ENCODE measurements at places on chromosomes 6 and 20.

GRCh38 chr6:31321820-31322219, 35.2 kb downstream of the HLA-B start:
- DNase-seq: no peak

DNA sequence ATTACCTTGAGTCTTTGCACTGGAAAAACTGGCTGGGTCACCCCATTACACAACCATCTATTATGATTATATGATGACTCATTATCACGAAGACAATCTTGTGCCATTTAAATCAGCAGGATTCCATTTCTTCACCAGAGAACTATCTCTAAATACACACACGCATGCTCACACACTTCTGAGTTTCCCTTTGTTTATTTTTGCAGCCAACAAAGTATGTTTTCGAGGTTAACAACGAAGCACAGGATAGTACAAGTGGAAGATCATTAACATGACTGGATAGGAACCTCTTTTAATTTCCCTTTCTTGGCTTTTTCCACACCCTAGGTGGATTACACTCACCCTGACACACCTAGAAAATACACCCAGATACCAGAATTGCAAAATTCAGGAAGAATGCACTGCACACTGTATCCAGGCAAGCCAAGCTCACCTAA, 18.9 kb downstream of the PERP start:
- DNase-seq: no peak

GRCh38 chr20:32130352-32130751, 20.8 kb downstream of the TM9SF4 start:
- no peak for DNase-seq

DNA sequence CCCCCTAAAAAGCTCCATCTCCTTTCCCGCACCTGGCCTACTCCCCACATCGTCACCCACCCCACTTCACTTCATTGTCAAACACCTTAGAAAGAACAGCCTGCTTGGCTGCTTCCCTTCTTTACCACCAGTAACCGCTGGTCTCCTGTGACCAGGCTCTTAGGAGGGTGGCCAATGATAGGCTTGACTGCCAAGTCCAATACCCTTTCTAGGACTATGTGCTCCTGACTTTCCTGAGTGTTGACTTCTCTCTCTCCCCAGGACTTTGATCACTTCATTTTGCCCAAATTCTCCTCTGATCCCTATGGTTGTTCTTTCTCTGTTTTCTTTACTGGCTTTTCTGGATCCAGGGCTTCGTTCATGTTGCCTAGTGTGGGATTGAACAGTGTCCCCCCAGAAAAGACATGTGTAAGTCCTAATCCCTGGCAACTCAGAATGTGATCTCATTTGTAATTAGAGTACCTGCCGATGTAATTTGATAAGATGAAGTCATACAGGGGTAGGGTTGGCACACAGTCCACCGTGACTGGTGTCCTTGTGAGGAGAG, 254.0 kb downstream of the GMDS start:
- no peak for DNase-seq

DNA sequence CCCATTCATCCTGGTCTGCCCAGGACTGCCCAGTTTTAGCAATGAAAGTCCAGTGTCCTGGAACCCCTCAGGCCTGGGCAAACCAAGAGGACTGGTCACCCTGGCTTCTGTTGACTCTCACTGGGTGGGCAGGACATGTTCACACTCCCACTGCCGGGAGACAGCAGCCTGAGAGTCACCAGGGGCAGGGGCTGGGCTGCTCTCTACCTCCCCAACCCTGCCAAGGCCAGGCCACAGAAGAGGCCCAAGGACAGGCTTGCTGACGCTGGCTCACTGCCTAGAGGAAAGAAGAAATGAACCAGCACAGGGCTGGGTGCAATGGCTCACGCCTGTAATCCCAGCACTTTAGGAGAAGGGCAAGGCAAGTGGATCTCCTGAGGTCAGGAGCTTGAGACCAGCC, 36.9 kb downstream of the C20orf203 start:
- no peak for DNase-seq

GRCh38 chr20:39066471-39067242, 104.5 kb downstream of the DHX35 start:
- DNase-seq: no peak

GRCh38 chr20:42366626-42367025, 748.4 kb upstream of the CHD6 start:
- no peak for DNase-seq

GRCh38 chr6:24183584-24183983, 57.6 kb downstream of the NRSN1 start:
- DNase-seq: no peak

- DNase-seq: no peak
Measured at GRCh38 chr6:87164004-87164403, 8.6 kb downstream of the ZNF292 start.

DNA sequence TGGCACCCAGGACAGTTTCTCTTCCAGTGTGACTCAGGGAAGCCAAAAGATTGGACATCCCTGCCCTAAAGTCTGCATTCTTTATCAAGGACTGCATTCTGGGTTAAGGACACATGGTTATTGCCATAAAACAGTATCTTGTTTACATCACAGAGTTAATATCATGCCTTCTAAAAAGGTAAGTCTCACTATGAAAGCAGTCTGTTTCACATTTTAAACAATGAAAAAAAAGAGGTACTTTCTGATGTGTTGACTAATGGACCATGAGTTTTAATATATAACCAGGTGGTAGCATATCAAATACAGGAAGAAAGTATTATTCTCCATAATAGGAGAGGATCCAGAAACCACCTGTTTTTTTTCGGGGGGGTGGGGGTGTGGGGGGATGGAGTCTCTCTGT, 93.7 kb downstream of the TIAM2 start:
- DNase-seq: no peak

DNA sequence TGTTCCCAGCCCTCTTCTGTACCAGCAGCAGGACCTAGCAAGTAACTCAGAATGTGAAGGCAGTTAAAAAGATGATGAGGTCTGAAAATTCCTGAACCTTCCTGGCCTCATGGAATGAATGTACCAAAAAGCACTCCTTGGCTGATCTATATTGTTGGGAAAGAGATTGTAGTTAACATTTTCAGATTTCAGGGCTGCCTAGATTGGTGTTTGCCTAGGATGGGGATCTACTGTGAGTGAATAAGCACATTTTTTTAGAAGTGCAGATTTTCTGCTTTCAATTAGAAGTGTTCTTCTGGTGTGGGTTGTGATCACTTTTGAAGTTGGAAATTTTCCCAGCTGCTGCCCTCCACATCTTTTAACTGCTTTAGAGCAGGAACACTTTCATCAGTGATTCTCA, 6.2 kb downstream of the MYLIP start:
- DNase-seq: no peak

DNA sequence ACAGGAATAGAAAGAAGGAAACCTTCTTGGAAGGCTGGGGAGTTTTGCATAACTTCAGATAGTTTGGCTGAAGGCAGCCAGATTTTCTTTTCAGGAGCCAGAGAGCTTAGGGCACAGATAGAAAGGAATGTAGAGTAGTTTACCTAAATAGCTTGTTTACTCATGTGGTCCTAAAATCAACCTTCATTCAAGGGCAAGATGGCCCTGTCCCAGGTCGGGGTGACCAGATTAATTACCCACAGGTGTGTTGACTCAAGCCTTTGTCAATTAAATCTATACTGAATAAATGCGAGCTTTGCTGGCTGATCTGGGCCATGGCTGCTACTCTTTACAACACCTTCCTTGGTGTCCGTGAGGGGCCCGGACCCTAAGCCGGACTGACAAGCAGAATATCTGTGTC, 792.0 kb upstream of the MAN1A1 start:
- no peak for DNase-seq

- DNase-seq: no peak
Measured at GRCh38 chr6:148839044-148839443, 92.2 kb downstream of the UST start.

DNA sequence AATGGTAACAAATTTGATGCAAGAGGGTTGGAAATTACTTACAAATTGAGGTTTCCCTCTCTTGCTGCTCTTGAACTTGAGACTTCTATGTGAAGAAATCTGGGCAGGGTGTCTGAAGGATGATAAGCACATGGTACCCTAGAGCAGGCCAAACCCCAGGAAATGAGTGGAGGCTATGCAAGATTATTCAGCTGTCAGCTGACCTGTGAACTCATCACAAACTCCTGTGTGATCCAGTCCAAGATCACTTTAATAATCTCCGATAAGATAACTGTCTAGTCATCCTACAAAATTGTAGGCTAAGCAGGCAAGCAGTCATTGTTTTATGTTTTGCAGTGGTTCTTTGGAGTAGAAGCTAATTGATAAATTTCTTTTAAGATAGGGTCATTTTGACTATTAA, 213.1 kb downstream of the BTBD3 start:
- no peak for DNase-seq

GRCh38 chr6:131875647-131876046, 67.8 kb downstream of the ENPP1 start:
- no peak for DNase-seq

DNA sequence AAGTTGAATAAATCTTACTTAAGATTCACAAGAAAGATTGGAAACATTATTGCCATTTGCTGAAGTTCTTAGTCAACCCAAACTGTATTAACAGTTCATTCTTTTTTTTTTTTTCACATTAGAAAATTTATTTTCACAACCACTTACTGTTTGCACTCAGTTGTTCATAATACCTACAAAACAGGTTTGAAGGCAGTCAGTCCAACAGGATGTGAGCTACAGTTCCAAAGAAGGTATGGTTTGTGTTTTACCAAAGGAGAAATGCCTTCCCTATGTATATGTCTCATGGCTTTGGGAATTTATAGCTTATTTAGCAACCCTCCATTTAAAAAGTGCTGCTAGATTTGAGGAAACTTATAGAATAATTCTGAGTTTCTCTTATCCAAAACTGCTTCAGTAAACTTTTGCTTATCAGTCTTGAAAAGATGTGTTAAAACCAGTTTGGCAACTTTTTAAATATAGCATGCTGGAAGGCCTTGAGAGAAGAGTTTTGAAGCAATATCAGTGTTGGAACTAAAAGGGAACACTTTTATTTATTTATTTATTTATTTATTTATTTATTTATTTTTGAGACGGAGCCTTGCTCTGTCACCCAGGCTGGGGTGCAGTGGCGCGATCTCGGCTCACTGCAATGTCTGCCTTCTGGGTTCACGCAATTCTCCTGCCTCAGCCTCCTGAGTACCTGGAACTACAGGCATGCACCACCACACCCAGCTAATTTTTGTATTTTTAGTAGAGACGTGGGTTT, 46.8 kb upstream of the RREB1 start:
- DNase-seq: no peak

DNA sequence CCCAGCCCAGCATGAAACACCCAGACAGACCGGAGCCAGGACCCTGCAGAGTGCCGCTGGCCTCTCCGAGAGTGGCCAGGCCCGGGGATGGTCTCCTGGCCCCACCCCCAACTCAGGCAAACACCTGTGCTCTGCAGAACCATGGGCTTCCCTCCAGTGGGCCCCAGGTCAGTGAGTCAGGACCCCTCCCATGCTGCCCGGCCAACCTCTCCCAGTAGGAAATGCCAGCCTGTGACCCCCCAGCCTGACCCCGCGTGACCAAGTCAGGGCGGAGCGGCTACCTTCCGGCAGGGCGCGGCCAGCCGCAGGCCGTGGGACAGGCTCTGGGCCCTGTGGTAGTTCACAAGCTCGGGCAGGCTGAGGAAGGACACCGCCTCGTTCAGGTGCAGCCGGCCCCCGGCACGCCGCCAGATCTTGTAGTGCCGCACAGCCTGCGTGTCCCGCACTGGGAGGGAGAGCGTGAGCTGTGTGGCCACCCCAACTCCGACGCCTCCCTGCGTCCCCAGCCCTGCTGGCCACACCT, 3.2 kb downstream of the PTK6 start:
- no peak for DNase-seq

- no peak for DNase-seq
Measured at GRCh38 chr6:136250686-136251008, 536 bp upstream of the MTFR2 start.

- DNase-seq: peak; percentile 40
Measured at GRCh38 chr6:170212051-170212756, 78.7 kb downstream of the DLL1 start.

DNA sequence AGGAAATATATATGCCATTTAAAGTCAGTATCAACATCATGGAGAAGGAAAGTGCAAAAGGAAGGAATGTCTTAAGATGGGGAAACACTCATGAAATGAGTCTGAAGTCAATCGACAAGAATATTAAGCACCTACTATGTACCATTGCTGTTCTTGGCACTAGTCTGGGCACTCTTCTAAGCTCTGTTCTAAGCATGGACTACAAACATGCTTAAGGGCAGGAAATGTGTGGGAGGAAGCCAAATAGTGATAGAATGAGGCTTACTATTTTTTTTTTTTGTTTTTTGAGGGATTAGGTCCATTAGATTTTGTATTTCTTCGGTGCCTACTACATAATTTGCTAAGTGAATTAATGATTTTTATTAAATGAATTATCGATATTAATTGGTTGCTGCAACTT, 83.8 kb upstream of the SUPT3H start:
- no peak for DNase-seq

- DNase-seq: no peak
Measured at GRCh38 chr6:104548297-104548696, 311.4 kb downstream of the HACE1 start.

DNA sequence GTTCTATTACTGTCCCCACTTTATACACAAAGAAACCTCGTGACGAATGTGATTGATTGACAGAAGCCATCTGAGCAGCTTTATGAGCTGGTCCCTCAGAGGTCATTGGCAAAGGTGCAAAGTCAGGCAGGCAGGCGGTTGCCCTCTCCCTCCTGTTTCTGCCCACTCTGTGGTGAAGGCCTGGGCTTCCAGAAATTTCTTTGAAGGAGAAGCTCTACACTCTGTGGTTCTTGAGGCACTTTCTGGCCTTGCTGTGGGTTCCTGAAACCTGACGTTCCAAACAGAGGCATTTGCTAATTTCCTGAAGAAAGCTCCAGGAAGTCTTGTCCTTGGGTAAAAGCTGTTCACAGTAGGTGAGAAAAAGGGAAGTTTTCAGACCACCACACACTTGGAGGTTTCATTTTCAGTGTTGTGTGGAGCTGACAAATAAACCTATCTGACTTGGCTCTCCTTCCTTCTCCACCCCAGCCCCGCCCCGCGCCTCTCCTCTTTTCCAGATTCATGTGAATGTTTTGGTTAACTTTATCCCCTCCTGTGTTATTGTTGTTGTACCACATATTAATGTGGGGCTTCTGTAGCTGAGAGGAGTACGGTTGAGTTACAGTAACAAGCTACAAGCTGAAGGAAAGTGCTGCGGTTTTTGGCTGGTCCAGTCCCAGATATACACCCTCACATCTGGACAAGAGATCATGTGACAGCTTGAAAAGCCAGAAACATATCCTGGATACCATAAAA, 274.1 kb downstream of the CLIC5 start:
- no peak for DNase-seq

All from left lobe of liver (tissue), 2 donors.